ENCODE measurements at places on chromosomes 2 and 18.

DNA sequence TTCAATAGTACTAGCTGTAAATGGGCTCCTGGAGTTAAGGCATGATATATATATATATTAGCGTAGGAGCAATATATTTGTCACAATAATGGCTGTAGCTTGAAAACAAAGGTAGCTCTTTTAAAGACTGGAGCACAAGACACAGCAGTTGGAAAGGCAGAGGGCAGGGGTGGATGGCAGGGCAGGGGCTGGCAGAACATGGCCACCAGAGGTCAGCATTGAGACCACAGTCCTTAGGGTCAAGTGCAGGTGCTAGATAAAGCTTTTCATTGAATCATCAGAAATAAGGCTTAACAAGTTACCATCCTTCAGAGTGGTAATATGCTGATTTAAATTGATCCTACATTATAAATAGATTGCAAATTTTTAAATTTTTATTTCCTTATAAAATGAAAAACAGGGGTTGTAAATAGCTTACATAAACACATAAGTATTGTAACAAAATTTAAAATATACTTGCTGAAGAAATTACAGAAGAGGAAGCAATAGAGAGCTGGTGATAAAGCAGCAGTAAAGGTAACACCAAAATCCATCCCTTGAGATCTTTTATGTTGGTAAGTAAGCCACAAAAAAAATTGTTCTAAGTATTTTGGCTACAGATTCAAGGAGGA lies 161.2 kb upstream of the PIEZO2 start:
- DNase-seq = no peak

DNA sequence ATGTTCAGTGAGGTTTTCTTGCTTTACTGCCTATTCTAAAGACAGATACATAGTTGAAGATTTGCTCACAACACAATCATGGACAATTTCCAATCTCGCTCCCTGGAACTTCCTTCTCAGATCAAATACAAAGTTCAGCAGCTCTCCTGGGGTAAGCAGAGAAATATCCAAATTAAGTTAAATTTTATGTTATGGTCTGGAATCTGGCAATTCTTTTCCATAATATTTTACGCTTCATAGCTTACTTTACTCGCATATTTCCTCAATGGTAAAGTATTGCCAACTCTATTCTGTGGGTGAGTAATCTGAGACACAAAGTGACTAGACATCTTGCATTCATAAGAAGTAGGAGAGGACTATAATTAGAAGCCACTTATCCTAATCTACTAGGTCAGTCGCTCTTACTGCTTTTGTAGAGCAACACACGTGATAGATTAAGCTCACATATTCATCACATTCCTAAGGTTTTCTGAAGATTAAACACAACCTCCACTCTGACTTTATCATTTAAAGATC lies 529.4 kb downstream of the CCDC85A start:
- no peak for DNase-seq

- no peak for DNase-seq
These were observed 1943.8 kb upstream of the PIK3C3 start for GRCh38 chr18:40011201-40011600.

DNA sequence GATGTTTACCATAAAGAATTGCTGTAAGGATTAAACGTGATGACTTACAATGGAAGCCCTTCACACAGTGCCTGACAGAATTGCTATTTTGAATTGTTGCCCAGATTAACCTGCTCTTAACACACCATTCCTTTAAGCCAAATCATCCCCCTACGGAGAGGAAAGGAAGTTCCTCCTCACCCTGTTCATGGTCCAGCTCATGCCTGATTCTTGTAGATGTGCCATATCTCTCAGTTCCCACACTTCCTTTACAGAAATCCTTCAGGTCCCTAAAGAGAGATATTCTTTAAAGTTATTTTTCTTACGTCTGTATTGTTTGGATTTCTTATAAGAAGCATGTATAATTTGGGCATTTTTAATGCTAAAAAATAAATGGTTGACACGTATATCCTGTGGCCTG lies 127.5 kb upstream of the DAPL1 start:
- no peak for DNase-seq

DNA sequence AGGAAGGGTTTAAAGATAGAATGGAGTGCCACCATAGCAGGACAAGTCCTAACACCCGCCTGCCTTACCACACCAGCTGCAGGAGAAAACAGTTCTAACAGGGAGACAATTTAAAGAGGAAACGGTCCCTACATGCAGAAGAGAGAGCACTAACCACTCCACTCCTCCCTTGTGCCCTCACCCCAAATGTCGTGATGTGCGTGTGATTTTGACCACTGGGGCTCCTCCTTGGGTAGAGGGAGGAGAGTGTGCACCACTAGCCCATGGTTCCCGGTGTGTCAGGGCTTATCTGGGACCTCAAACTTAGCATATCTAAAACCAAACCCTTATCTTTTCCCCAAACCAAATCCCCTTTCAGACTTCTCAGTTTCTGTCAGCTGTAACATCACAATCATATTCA lies 105.5 kb upstream of the CCDC68 start:
- no peak for DNase-seq

- DNase-seq = no peak
These were observed 212.7 kb downstream of the KCNE4 start for GRCh38 chr2:223264541-223265193.

DNA sequence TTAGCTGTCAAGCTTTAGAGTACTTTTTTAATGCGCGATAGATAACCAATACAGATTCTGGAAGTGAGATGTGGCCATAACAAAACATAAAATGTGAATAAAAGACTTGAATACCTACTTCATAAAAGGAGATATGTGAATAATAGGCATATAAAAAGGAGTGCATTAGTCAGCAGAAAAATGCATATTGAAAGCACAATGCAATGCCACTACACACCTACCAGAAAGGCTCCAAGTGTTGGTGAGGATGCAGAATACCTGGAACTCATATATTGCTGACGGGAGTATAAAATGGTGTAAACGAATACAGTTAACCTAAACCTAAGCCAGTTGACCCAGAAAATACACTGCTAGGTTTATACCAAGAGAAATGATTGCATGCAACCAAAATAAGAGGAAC lies 10.9 kb upstream of the RAPGEF4 start:
- DNase-seq = no peak
